ENCODE measurements at places on chromosomes 4 and X.

- DNase-seq, result no peak
These were observed 22.1 kb upstream of the NDNF start for GRCh38 chr4:121094297-121094966.

DNA sequence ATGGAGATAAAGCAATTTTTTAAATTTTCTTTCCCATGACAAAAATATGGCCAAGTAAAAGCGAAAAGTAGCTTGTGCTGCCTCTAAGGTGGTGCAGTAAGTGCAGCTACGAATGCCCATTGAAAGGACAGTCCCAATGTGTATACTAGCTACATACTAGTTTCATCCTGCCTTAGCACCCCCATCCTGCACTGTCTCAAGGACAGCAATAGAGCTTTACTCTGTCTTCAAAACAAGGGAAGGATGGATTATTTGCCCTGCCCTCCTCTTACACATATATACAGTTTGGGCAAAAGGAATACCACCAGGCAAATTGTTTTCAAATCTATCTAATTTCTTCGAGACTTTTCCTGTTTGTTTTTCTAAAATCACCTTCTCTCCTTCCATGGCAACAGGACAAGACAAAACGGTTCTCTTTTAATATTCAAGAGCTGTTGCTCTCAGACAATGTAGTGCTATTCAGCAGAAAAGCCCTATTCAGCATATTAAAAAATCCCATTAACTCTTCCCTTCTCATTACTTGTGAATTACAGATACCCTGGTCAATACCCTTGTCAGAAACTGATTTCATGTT lies 75.1 kb upstream of the SLC7A11 start:
- no peak for DNase-seq

GRCh38 chr4:151983854-151984253 lies 223.0 kb upstream of the GATB start:
- DNase-seq, result no peak

GRCh38 chr4:27084685-27085361 lies 224.2 kb downstream of the STIM2 start:
- no peak for DNase-seq

DNA sequence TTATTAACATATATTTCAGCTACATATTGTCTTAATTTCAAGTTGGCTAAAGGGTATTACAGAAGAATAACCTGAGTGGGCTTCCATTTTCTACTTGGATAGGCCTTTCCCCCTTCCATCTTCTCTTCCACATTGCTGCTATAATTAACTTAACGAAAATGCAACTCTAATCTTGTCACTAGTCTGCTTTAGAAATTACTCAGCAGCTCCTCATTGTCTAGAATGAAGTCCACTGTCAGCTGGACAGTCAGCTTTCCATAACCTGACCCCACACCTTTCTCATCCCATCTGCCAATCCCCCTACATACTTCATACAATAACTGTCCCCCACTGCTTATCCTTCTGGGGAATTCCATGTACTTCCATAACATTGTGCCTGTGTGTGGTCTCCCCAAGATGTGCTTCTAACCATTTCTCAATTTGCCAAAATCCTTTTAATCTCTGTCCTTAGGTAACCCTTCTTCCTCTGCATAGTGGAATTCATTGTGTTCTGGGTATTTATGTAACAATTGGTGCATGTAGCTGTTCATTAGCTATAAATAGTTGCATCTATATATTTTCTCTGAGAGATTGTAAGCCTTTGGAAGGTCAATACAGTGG lies 4.8 kb downstream of the MND1 start:
- no peak for DNase-seq

DNA sequence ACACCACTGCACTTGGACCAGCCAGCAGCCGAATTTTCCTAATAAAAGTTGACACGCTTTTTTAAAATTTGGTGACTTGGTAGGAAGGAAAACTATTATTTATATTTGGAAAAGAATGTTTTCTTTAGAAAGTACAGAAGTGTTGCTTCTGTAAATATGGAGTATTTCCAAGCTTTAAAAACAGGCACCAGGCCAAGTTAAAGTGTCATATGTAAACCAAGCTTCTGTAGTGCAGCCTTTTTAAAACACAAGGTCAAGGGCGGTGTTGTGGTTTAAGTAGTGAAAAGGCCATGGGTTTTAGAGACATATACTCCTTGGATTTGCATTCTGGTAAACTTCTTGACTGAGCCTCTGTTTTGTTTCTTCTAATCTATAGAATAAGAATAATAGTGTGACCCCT lies 62.7 kb downstream of the TRIM2 start:
- no peak for DNase-seq

- no peak for DNase-seq
These were observed 450.0 kb upstream of the RASGEF1B start for GRCh38 chr4:81921751-81922159.

- DNase-seq, result no peak
These were observed 61.4 kb upstream of the LGI2 start for GRCh38 chr4:25092139-25092538.
